ENCODE measurements at places on chromosomes 3 and 15. TPM values are rescaled to one million over a fixed set of nuclear protein-coding genes. Genes with fewer than 3 reads are reported as not detected.

The CSPG4 gene
- total RNA-seq = 2.0 TPM

The CPOX gene
- 24.7 TPM for total RNA-seq

The RASL12 gene
- total RNA-seq = 7.7 TPM

The CCDC9B gene
- 0.50 TPM for total RNA-seq

The PARP15 gene
- 0.18 TPM for total RNA-seq

The WDR53 gene
- total RNA-seq = 22.3 TPM

The THBS1 gene
- 72.1 TPM for total RNA-seq

The WDR5B gene
- 3.2 TPM for total RNA-seq

The ATP13A5 gene
- total RNA-seq = not detected

The CHMP2B gene
- total RNA-seq = 39.3 TPM

The KBTBD8 gene
- 19.4 TPM for total RNA-seq

The NEK10 gene
- total RNA-seq = 0.66 TPM

The CDCP1 gene
- total RNA-seq = 12.9 TPM

The NR2E3 gene
- 0.35 TPM for total RNA-seq

The SLC9C1 gene
- 0.15 TPM for total RNA-seq

The NPAP1 gene
- 0.07 TPM for total RNA-seq

The PCSK6 gene
- 4.0 TPM for total RNA-seq

The PLIN1 gene
- total RNA-seq = not detected

The CTXN2 gene
- 0.11 TPM for total RNA-seq

The PLSCR2 gene
- total RNA-seq = not detected

The NANOGP8 gene
- total RNA-seq = 91.5 TPM

The ST8SIA2 gene
- total RNA-seq = 3.2 TPM

The UROC1 gene
- not detected for total RNA-seq

The GASK1A gene
- total RNA-seq = 5.3 TPM

The OR5K3 gene
- not detected for total RNA-seq

The DLEC1 gene
- total RNA-seq = 2.0 TPM

The DPPA2 gene
- total RNA-seq = 3.1 TPM

The C3orf70 gene
- 0.66 TPM for total RNA-seq

The ARL8B gene
- total RNA-seq = 30.6 TPM

The CFAP161 gene
- total RNA-seq = 0.24 TPM

The ZNF592 gene
- total RNA-seq = 32.7 TPM

The TM4SF1 gene
- 2.2 TPM for total RNA-seq

The SYNPR gene
- total RNA-seq = 0.64 TPM

The ALDH1L1 gene
- total RNA-seq = 0.90 TPM

The GUCA1C gene
- total RNA-seq = not detected

Data from H9 (cell line).